ENCODE measurements at places on chromosomes 2 and 18. TPM values are rescaled to one million over a fixed set of nuclear protein-coding genes. Genes with fewer than 3 reads are reported as not detected.

Gene PFN4
- 0.56 TPM for polyA plus RNA-seq

Gene CYTIP
- 17.9 TPM for polyA plus RNA-seq

Gene GALNT3
- 24.2 TPM for polyA plus RNA-seq

Gene GPR55
- 0.13 TPM for polyA plus RNA-seq

Gene ZNF514
- 5.7 TPM for polyA plus RNA-seq

Gene ZNF385B
- 2.2 TPM for polyA plus RNA-seq

Gene SERPINB12
- not detected for polyA plus RNA-seq

Gene CNDP1
- polyA plus RNA-seq = 0.50 TPM

Gene FSHR
- not detected for polyA plus RNA-seq

Gene CNGA3
- polyA plus RNA-seq = not detected

Gene SKA1
- polyA plus RNA-seq = 2.1 TPM

Gene ALKAL2
- polyA plus RNA-seq = 9.9 TPM

Gene ASIC4
- polyA plus RNA-seq = not detected

Gene CFAP210
- polyA plus RNA-seq = 0.23 TPM

Gene NTSR2
- not detected for polyA plus RNA-seq

Gene TXNDC2
- polyA plus RNA-seq = not detected

Gene VWA3B
- 0.03 TPM for polyA plus RNA-seq

Gene UGT1A7
- polyA plus RNA-seq = 34.0 TPM

Gene GLB1L
- polyA plus RNA-seq = 4.9 TPM

Gene DSG1
- 0.03 TPM for polyA plus RNA-seq

Gene FAM110C
- 15.9 TPM for polyA plus RNA-seq

Gene ABCB6
- 8.4 TPM for polyA plus RNA-seq

Gene HOXD11
- not detected for polyA plus RNA-seq

Gene CHAC2
- polyA plus RNA-seq = 6.6 TPM

Gene MOCOS
- polyA plus RNA-seq = 4.6 TPM

Gene RTKN
- 10.8 TPM for polyA plus RNA-seq

Gene FHOD3
- 4.4 TPM for polyA plus RNA-seq

Gene TGFA
- 3.8 TPM for polyA plus RNA-seq

Gene ARHGEF4
- polyA plus RNA-seq = 1.4 TPM

Gene UPP2
- not detected for polyA plus RNA-seq
